Natural killer cell treated with Interleukin-12 subunit alpha and Interleukin-12 subunit beta and Interleukin-15 and Interleukin-18, amount 100 ng/mL, for 72 hours (primary cell): ENCODE measurements at places on chromosomes 11 and 22. TPM values are rescaled to one million over a fixed set of nuclear protein-coding genes. Genes with fewer than 3 reads are reported as not detected.

The CARD16 gene
- 58.3 TPM for total RNA-seq

The KDM4D gene
- 0.38 TPM for total RNA-seq

The DEFB131B gene
- not detected for total RNA-seq

The IGF2 gene
- total RNA-seq = 0.17 TPM

DNA sequence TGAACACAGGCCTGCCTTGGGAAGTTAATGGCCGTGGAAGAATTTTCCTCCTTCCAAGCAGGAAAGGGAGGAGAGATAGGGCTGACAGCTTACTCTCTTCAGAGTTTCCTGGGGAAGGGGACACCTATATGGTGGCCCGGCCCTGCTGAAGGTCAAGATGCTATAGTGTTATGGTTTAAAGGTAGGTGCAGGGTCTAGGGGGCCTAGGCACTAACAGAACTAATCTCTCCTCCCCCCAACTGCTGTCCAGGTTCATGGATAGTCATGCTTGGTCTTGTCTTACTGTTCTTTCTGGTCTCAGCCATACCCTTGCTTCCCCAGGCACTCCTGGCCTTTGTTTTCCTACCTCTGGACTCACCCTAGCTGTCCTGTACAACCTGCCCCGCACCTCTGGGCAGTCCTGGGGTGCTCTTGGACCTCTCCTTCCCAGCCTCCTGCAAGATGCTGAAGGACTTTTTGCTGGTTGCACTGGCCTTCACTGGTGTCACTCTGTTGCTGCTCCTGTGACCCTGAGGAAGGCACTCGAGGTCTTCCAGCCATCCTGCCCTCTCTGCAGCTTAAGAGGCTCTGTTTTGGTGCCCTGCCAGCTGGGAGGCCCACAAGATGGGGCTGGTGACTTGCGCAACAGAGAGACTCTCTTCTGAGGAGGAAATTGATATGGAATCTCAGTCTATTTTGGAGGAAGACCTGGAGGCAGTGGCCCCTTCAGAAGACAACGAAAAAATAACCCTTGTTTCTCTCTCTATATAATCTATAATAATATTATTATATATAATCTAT, 17.9 kb downstream of the SEC14L3 start:
- H3K36me3 ChIP-seq = no peaks in the 10 kb centered on the region
- peaks cover 15% of the 10 kb centered on the region for H3K27me3 ChIP-seq
- H3K4me3 ChIP-seq = no peak overlapping the region
- DNase-seq = no peak

DNA sequence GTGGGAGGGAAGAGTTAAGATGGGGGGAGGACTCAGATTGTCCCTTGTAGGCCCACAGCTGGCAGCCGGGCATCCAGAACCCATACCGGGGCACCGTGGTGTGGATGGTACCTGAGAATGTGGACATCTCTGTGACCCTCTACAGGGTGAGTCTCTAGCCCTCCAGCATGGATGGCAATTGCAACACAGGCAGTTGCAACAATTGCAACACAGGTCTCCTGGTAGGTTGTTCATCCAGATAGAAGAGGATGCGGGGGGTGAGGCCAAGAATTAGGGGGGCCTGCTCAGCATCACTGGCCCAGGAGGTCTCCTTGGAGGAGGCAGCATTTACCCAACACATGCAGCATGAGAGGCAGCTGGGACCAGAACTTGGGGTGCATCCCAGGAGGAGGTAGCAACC, 3.4 kb downstream of the EHBP1L1 start:
- no peak overlapping the region for H3K4me3 ChIP-seq
- H3K27me3 ChIP-seq = no peaks in the 10 kb centered on the region
- peaks cover 56% of the 10 kb centered on the region for H3K4me1 ChIP-seq
- H3K27ac ChIP-seq = peak overlapping the region; percentile 86
- no peak for DNase-seq

DNA sequence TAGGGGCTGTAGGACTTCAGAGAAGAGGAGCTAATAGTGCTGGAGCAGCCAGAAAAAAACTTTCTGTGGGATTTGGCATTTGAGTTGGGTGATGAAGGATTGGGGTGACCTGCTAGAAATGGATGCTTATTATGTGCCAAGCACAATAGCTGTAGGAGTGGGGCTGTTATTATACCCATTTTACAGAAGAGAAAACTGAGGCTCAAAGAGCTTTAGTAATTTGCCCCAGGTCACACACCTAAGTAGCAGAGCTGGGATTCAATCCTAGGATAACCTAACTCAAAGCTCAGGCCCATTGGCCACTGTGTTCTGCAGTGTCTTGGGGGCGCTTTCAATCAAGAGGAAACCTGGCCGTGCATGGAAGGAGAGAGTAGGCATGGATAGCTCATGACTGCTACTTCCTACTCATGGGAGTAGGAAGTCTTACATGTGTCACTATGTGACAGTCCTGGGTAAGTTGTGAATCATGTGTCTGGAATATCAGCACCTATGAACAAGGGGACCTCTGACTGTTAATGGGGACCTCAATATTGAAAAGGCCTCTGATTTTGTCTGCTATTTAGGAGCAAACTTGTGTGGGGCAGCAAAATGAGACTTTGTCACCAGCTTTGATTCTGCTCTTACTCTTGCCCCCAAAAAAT, 6.1 kb upstream of the ELF5 start:
- H3K4me3 ChIP-seq = no peak overlapping the region
- no peaks in the 10 kb centered on the region for H3K4me1 ChIP-seq
- H3K27ac ChIP-seq = no peak overlapping the region
- no peak for DNase-seq
- peaks cover 7% of the 10 kb centered on the region for H3K27me3 ChIP-seq

- no peak overlapping the region for H3K27ac ChIP-seq
- H3K36me3 ChIP-seq = no peaks in the 10 kb centered on the region
- H3K27me3 ChIP-seq = peaks cover 2% of the 10 kb centered on the region
- DNase-seq = no peak
- no peak overlapping the region for H3K4me3 ChIP-seq
Observed at GRCh38 chr22:18119409-18120110, 9.0 kb downstream of the TUBA8 start.

DNA sequence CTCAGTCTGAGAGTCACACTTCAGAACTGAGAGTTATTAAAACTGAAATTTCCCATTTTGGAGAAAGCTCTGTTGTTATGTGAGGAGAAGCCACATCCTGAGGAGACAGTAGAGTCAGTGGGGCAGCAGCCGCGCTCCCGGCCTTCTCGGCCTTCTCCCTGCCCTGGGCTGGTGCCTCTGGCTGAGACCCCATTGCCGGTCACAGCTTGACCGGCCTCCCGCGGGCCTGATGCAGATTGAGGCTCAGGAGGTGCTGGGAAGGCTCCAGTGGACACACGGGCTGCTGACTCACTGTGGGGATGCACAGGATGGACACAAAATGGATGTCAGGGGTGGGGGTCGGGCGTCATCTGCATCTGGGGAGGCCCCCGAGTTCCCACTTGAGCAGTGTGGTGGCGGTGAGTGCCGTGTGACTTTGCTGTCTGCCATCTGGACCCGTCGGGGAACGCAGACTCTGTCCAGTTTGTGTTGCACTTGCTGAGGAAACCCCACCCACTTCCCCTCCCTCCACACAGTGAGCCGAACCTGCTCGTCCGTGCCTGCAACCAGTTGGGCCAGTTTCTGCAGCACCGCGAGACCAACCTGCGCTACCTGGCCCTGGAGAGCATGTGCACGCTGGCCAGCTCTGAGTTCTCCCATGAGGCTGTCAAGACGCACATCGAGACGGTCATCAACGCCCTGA, 50.1 kb downstream of the MUC6 start:
- no peaks in the 10 kb centered on the region for H3K27me3 ChIP-seq
- H3K27ac ChIP-seq = no peak overlapping the region
- H3K4me3 ChIP-seq = no peak overlapping the region
- H3K4me1 ChIP-seq = no peaks in the 10 kb centered on the region
- no peaks in the 10 kb centered on the region for H3K36me3 ChIP-seq
- DNase-seq = no peak

DNA sequence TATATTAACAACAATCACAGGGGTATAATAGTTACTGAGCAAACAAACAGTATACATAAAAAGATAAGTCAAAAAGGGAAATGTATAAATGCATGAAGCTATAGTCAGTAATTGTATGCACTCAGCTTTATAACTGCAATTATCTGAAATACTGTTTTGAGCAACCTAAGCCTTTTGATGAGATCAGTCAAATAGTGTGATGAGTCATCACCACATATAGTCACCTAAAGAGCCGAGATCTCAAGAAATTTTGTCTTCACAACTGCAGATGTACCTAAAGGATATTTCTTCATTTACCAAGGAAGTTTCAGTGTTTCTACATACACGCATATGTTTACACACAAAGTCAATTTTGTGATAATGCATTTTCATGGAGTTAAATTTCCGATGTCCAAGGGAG, 5.4 kb upstream of the OR51A2 start:
- H3K4me3 ChIP-seq = no peak overlapping the region
- no peak for DNase-seq
- H3K36me3 ChIP-seq = no peaks in the 10 kb centered on the region
- no peaks in the 10 kb centered on the region for H3K4me1 ChIP-seq
- H3K27me3 ChIP-seq = no peaks in the 10 kb centered on the region

- no peaks in the 10 kb centered on the region for H3K4me1 ChIP-seq
- DNase-seq = no peak
- no peaks in the 10 kb centered on the region for H3K36me3 ChIP-seq
Observed at GRCh38 chr22:30539368-30539767, 7.2 kb downstream of the SEC14L6 start.

DNA sequence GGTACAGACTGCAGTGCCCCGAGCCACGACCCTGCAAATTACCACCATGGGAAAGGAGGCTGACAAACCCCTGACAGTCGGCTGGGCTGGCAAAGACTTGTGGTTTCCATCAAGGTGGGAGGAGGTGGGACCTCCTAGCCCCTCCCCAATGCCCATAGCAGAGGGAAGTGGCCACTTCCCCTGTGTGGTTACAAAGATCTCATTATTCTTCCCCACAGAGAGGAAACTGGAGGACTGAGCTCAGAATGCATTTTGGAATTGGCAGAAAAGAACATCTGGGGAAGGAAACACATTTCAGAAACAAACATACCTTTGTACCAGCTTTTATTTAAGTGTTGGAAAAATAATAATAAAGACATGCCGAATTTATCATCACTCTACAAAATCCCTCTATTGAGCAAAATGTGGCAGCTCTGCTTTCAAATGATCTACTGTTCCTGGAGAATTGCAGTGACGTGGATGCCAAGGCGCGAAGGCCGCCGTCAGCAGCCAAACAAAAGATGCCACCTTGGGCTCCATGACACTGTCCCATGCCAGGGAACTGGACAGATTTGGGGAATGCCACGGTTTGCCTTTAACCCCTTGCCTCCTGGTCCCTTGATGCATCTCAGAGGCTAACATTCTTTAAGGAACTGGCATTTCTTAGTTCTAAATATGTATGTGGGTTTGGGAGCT, 169.6 kb downstream of the CRYBB2 start:
- no peaks in the 10 kb centered on the region for H3K27me3 ChIP-seq
- no peak for DNase-seq
- peaks cover 46% of the 10 kb centered on the region for H3K4me1 ChIP-seq
- no peak overlapping the region for H3K27ac ChIP-seq

GRCh38 chr11:10462746-10463300, 7.8 kb downstream of the AMPD3 start:
- H3K36me3 ChIP-seq = peaks cover 13% of the 10 kb centered on the region
- no peak overlapping the region for H3K4me3 ChIP-seq
- DNase-seq = no peak
- H3K4me1 ChIP-seq = peaks cover 22% of the 10 kb centered on the region

- H3K4me1 ChIP-seq = no peaks in the 10 kb centered on the region
- peaks cover 9% of the 10 kb centered on the region for H3K36me3 ChIP-seq
- DNase-seq = no peak
- no peaks in the 10 kb centered on the region for H3K27me3 ChIP-seq
- no peak overlapping the region for H3K27ac ChIP-seq
Observed at GRCh38 chr11:91935120-91935519, 289.5 kb upstream of the FAT3 start.

- no peak overlapping the region for H3K27ac ChIP-seq
- no peaks in the 10 kb centered on the region for H3K36me3 ChIP-seq
- DNase-seq = no peak
Observed at GRCh38 chr11:24755260-24755839, 258.5 kb downstream of the LUZP2 start.

DNA sequence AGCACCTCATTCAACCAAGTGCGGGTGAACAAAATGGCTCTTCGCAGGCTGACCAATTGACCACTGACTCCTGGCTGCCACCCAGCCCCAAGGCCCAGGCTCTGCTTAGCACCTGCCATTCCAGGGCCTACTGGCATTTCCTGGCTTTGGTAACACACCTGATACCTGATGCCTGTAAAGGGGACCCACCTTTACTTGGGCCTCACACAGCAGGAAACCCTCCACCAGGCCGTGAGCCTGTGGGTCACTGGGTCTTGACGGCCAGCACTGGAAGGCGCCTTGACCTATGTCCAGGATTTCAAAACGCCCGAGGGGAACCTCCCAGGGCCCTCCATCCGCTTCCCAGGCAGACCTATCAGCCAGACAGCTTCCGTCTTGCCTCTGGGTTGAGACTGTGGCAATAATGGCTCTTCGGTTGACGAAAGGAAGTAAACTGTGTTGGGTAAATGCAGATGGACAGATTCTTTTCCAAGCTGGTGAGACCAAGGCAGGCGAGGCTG, 16.8 kb upstream of the TMEM184B start:
- DNase-seq = no peak
- H3K36me3 ChIP-seq = no peaks in the 10 kb centered on the region
- H3K27me3 ChIP-seq = no peaks in the 10 kb centered on the region

DNA sequence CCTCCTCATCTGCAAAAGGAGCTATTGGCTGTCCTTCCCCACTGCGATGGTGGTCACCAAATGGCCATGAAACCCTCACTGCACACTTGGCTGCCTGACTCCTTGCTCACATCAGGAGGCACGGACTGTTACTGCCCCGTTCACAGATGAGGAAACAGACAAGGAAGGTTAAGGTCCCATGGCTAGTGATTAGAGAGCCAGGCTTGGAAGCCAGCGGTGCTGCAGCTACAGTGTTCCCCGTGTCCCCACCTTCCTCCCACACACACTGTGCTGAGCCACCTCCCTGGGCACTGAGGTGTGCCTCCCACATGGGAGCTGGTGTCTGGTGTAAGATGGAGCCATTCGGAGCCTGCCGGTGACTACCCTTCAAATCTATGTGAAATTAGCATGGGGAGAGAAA, 2.6 kb downstream of the ARHGAP8 start:
- no peak overlapping the region for H3K4me3 ChIP-seq
- no peaks in the 10 kb centered on the region for H3K4me1 ChIP-seq
- H3K27me3 ChIP-seq = peaks cover 8% of the 10 kb centered on the region

- H3K4me1 ChIP-seq = no peaks in the 10 kb centered on the region
- no peak overlapping the region for H3K4me3 ChIP-seq
- no peak overlapping the region for H3K27ac ChIP-seq
- DNase-seq = no peak
Observed at GRCh38 chr11:36214976-36215692, 74.1 kb downstream of the COMMD9 start.

- no peak for DNase-seq
- H3K4me3 ChIP-seq = no peak overlapping the region
- no peak overlapping the region for H3K27ac ChIP-seq
- H3K36me3 ChIP-seq = no peaks in the 10 kb centered on the region
- no peaks in the 10 kb centered on the region for H3K27me3 ChIP-seq
Observed at GRCh38 chr11:76493626-76494539, 49.1 kb downstream of the EMSY start.

GRCh38 chr22:39132871-39133524, 19.5 kb downstream of the CBX7 start:
- H3K27ac ChIP-seq = peak overlapping the region; percentile 98
- no peaks in the 10 kb centered on the region for H3K36me3 ChIP-seq
- no peaks in the 10 kb centered on the region for H3K27me3 ChIP-seq
- no peak overlapping the region for H3K4me3 ChIP-seq
